Type B pancreatic cell (in vitro differentiated cells): ENCODE measurements at places on chromosomes 16 and 17.

GRCh38 chr17:1485423-1486376, 6.8 kb downstream of the MYO1C start:
- DNase-seq: no peak
- H3K4me1 ChIP-seq: peaks cover 10% of the 10 kb centered on the region
- peak overlapping the region; percentile 84 for H3K4me3 ChIP-seq
- H3K27me3 ChIP-seq: no peaks in the 10 kb centered on the region
- H3K36me3 ChIP-seq: peaks cover 4% of the 10 kb centered on the region

DNA sequence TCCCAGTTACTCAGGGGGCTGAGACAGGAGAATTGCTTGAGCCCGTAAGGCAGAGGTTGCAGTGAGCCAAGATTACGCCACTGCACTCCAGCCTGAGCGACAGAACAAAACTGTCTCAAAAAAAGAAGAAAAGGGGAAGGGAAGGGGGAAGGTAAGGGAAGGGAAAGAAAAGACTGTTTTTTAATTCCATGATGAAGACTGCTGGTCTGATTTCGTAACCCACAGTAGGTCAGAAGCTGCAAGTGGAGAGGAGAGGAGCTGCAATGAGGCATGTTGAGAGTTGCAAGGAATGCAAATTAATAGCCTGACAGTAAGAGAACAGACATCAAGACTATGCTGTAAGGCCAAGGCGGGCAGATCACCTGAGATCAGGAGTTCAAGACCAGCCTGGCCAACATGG, 33.3 kb downstream of the HELZ start:
- H3K4me1 ChIP-seq: peaks cover 13% of the 10 kb centered on the region
- no peak for DNase-seq
- no peak overlapping the region for H3K4me3 ChIP-seq

DNA sequence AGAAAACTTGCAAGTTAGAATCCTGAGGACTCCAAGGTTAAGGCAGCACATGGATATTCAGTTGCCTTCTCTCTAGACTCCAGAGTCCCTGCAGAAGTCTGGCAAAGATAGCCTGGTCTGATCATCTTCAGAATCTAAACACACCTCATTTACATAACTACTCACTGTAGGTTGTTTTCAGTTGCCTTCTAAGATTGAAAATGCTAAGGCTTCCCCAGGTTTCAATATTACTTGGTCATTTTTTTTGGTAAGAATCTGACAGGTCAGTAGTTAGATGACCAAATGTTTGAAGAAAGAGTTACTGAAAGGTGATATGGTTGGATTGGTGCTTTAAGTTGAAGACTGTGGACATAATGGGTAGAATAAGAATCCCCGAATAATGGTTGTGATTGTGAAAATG, 205.4 kb upstream of the KCNJ16 start:
- no peak for DNase-seq
- H3K27me3 ChIP-seq: no peaks in the 10 kb centered on the region
- no peak overlapping the region for H3K4me3 ChIP-seq
- peaks cover 14% of the 10 kb centered on the region for H3K4me1 ChIP-seq
- no peaks in the 10 kb centered on the region for H3K36me3 ChIP-seq

- no peaks in the 10 kb centered on the region for H3K36me3 ChIP-seq
- no peak overlapping the region for H3K27ac ChIP-seq
Measured at GRCh38 chr16:89921131-89921701, 1.9 kb upstream of the TUBB3 start.

DNA sequence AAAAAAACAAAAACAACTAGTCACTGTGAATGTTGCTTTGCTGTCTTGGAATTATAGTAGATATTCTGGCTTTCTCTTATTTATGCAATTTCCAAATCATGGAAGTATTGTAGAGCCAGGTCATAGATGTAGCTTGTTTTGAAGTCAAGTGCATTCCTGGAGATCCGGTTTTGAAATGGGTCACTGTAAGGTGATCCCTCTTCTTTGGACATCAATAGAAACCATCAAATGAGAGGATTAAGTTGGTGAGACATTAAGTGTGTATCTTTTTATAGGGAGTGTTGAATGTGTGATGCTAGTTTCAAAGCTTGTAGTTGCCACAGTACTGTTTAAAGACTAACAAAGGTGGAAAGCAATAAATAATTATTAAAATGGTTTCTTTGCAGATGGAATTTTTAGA, 4.5 kb downstream of the PRKAR1A start:
- peaks cover 44% of the 10 kb centered on the region for H3K36me3 ChIP-seq
- DNase-seq: no peak
- no peak overlapping the region for H3K4me3 ChIP-seq
- peaks cover 25% of the 10 kb centered on the region for H3K4me1 ChIP-seq
- peak overlapping the region; percentile 18 for H3K27ac ChIP-seq

DNA sequence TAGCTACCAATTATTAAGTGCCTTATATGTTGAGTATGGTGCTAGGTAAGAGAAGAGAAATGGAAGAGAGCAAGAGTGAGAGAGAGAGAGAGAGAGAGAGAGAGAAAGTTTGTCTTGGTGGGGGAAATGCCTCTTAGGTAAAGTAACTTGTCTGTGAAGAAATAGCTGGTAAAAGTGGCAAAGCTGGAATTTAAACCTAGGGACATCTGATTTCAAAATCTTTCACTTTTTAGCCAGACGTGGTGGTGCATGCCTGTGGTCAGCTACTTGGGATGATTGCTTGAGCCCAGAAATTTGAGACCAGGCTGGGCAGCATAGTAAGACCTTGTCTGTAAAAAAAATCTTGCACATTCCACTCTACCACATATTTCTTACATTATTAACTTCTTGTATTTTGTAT, 23.0 kb upstream of the CDR2 start:
- H3K4me3 ChIP-seq: no peak overlapping the region
- H3K27ac ChIP-seq: no peak overlapping the region
- H3K27me3 ChIP-seq: no peaks in the 10 kb centered on the region
- no peaks in the 10 kb centered on the region for H3K36me3 ChIP-seq
- DNase-seq: no peak

GRCh38 chr16:2250652-2251295, 613 bp downstream of the ECI1 start:
- no peak for DNase-seq
- peaks cover 11% of the 10 kb centered on the region for H3K36me3 ChIP-seq
- H3K4me3 ChIP-seq: peak overlapping the region; percentile 93
- H3K27ac ChIP-seq: peak overlapping the region; percentile 95
- H3K4me1 ChIP-seq: no peaks in the 10 kb centered on the region

DNA sequence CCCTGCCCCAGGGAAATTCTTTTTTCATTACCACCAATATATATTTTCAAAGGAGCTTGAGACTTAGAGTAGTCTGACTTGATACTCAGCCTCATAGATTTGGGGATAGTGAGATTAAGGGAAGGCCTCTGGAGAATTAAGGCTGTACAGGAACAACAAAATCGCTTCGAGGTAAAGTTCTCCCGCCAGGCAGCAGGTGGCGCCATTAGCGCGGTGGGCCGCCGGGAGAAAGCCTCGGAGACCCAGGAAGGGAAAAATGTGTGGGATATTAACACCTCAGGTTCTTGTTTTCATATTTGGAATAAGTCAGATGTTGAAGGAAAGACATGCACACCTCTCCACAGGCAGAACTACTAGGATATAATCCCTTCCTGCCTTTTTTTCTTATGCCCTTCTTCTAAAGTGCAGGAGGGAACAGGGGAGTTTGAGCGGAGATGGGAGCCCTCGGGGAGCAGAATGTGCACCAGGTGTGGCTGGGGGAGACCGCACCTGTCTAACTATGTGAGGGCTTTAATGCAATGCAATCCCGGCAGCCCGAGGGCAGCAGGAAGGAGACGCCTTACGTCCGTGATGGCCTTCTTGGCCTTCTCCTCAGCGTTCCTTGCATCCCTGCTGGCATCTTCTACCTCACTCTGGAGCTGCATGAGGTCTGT, 25.9 kb downstream of the MYH3 start:
- H3K4me3 ChIP-seq: no peak overlapping the region
- H3K27ac ChIP-seq: no peak overlapping the region
- peaks cover 13% of the 10 kb centered on the region for H3K36me3 ChIP-seq
- DNase-seq: no peak
- H3K4me1 ChIP-seq: no peaks in the 10 kb centered on the region

- H3K27ac ChIP-seq: peak within 1 kb of the TSS; percentile 93
- no peaks in the 10 kb centered on the region for H3K36me3 ChIP-seq
- peaks cover 15% of the 10 kb centered on the region for H3K27me3 ChIP-seq
- H3K4me3 ChIP-seq: peak within 1 kb of the TSS; percentile 89
Measured at GRCh38 chr17:63445954-63446752, at the start of gene CYB561. Gene CYB561 (minus strand): TSS chr17:63446306. CDS start chr17:63437547, 8,759 bp downstream.

DNA sequence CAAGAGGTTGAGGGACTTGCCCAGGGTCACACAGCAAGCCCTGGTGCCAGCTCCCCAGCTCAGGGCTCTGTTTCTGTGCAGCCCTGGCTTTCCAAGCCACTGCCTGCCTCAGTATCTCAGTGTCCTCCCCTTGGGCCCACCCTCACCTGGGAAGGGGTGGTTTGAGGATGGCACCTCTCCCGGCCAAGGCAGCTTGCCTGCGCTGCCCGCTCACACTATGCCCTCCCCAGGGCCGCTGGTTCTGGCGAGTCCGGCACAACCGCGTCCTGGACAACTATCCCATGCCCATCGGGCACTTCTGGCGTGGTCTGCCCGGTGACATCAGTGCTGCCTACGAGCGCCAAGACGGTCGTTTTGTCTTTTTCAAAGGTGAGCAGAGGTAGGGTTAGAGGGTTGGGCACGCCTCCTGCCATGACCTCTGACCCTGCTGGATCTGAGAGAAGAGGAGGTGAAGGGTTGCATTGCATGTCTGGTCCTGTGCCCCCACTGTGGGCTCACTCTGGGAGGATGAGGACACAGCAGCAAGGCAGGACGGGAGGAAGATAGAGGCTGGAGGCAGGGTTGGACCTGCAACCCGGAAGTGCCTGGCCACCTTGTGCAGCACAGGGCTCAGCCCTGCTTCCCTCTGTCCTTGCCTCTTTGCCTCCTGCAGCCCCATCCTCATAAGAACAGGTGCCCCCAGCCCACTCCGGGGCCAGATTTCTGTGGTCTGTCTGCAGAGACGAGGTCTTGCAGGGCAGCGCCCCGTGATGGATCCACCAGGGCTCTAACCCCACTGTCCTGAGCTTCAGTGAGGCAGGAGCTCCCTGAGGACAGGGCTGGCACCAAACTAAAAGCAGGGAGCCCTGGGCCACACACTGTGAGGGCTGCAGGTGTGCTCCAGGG, 16.7 kb downstream of the MMP15 start:
- H3K27ac ChIP-seq: no peak overlapping the region
- DNase-seq: no peak
- no peaks in the 10 kb centered on the region for H3K4me1 ChIP-seq
- H3K4me3 ChIP-seq: no peak overlapping the region
- H3K27me3 ChIP-seq: no peaks in the 10 kb centered on the region
- peaks cover 3% of the 10 kb centered on the region for H3K36me3 ChIP-seq

GRCh38 chr16:78796221-78796866, 696.9 kb downstream of the WWOX start:
- no peak for DNase-seq
- H3K4me3 ChIP-seq: no peak overlapping the region
- H3K4me1 ChIP-seq: no peaks in the 10 kb centered on the region

DNA sequence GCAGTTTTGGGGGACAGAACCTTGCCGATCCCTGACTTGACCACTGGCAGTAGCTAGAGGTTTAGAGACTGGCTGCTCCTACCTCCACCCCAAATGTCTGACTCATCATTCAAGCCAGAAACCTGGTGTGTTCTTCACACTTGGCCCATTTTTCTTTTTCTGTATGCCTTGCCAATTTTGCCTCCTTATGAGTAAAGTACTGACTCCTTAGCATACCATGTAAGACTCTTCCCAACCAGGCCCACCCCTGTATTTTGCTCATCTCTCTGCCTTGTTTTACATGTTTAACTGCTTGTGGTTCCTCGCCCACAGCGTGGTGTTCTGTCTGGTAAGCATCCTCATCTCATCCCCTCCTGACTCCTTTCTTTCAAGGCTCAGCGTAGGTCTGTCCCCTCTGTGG, 37.9 kb downstream of the NUP88 start:
- no peak overlapping the region for H3K27ac ChIP-seq
- H3K4me1 ChIP-seq: no peaks in the 10 kb centered on the region
- no peak overlapping the region for H3K4me3 ChIP-seq
- no peaks in the 10 kb centered on the region for H3K27me3 ChIP-seq

GRCh38 chr17:47760409-47761140, 27.5 kb downstream of the TBX21 start:
- no peak overlapping the region for H3K27ac ChIP-seq
- peaks cover 51% of the 10 kb centered on the region for H3K27me3 ChIP-seq
- no peaks in the 10 kb centered on the region for H3K36me3 ChIP-seq

DNA sequence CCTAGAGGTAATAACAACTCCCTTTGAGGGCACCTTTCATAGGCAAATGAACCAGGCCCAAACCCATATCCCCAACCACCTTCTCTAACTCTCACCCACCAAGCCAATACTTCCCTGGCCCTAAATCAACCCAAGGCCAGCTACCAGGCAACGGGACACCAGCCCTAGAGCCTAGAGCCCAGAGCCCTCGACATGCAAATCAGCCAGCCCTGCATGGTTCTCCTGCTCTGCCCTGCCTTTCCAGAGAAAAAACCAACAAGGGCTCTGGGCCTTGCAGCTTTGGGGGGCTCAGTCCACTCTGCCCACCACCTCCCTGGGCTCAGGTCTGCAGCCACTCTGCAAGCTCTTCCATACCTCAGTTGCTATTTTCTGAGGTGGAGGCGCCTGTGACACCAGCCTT, 55.0 kb downstream of the PITPNM3 start:
- H3K4me1 ChIP-seq: peaks cover 9% of the 10 kb centered on the region
- DNase-seq: no peak
- H3K36me3 ChIP-seq: no peaks in the 10 kb centered on the region

GRCh38 chr17:82559566-82560251, 40.2 kb downstream of the FOXK2 start:
- no peak overlapping the region for H3K4me3 ChIP-seq
- H3K4me1 ChIP-seq: peaks cover 17% of the 10 kb centered on the region
- no peak overlapping the region for H3K27ac ChIP-seq
- H3K36me3 ChIP-seq: no peaks in the 10 kb centered on the region

GRCh38 chr17:21041741-21042457, 912 bp downstream of the USP22 start:
- peak; percentile 79 for DNase-seq
- no peaks in the 10 kb centered on the region for H3K27me3 ChIP-seq
- peaks cover 18% of the 10 kb centered on the region for H3K4me1 ChIP-seq
- peak overlapping the region; percentile 97 for H3K4me3 ChIP-seq

DNA sequence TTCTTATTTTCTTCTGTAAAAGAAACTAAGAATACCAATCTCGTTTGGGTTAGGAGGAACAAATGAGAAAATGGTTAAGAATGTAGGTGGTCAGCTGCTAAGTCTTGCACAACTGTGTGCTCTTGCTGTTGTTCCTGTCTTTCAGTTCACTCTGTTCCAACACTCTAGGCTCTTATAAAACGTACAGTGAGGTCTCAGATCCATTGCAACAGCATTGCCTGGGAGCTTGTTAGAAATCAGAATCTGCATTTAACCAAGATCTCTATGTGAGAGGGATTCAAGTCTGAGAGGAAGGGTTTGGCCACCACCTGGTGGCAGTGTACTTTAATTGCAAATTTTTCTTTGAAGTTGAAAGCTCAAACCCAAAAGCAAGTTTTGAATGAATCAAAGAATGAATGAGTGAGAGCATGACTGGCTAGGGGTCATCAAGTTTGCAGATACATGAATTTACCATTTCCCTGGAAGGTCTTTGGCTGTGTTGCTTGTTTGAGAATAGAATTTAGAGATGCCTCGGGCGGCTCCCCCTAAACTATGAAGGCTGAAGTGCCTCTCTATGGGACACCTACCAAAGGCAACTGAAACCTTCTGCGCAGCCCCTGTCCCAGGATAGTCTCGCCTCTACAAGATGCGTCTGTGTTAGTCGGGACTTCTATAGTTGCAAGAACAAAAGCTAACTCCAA, 2.5 kb downstream of the ALOX15B start:
- no peak overlapping the region for H3K4me3 ChIP-seq
- H3K36me3 ChIP-seq: no peaks in the 10 kb centered on the region
- H3K4me1 ChIP-seq: peaks cover 4% of the 10 kb centered on the region
- no peak for DNase-seq
